Right atrium auricular region (tissue), 2 donors: ENCODE measurements at places on chromosomes 6 and 20. TPM values are rescaled to one million over a fixed set of nuclear protein-coding genes. Genes with fewer than 3 reads are reported as not detected.

- peak; percentile 53 for DNase-seq
- peaks cover 6% of the 10 kb centered on the region for H3K4me1 ChIP-seq
- no peaks in the 10 kb centered on the region for H3K36me3 ChIP-seq
- H3K4me3 ChIP-seq, result no peak overlapping the region
- no peak overlapping the region for H3K27ac ChIP-seq
Observed at GRCh38 chr20:58135441-58136148, 92.9 kb downstream of the ANKRD60 start.

DNA sequence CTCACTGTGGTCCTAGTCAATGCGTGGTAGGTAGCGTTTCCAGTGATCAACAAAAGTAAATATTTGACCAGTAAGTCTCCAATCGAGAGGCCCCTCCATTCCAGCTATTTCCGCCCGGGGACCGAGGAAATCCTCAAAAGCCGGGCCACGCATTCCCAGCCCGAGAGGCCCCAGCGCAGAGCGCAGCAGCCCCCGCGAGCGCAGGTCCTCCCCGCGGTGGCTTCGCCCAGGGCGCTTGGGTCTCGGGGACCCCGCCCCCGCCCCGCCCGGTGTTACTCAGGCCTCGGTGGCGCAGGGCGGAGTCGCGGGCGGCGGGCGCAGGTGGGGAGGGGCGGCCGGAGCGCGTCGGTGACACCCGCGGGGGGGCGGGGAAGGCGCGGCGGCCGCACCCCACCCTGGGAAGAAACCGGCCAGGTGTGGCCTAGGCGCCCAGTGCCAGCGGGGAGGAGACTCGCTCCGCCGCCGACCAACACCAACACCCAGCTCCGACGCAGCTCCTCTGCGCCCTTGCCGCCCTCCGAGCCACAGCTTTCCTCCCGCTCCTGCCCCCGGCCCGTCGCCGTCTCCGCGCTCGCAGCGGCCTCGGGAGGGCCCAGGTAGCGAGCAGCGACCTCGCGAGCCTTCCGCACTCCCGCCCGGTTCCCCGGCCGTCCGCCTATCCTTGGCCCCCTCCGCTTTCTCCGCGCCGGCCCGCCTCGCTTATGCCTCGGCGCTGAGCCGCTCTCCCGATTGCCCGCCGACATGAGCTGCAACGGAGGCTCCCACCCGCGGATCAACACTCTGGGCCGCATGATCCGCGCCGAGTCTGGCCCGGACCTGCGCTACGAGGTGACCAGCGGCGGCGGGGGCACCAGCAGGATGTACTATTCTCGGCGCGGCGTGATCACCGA lies at the start of gene DSP:
DSP (plus strand) TSS at position 497 of the 890 bp plus-strand sequence; CDS start at position 742, 245 bp downstream.
- no peaks in the 10 kb centered on the region for H3K27me3 ChIP-seq
- no peak for DNase-seq
- H3K4me3 ChIP-seq, result peak within 1 kb of the TSS; percentile 71
- H3K27ac ChIP-seq, result peak within 1 kb of the TSS; percentile 98
- peaks cover 25% of the 10 kb centered on the region for H3K4me1 ChIP-seq

DNA sequence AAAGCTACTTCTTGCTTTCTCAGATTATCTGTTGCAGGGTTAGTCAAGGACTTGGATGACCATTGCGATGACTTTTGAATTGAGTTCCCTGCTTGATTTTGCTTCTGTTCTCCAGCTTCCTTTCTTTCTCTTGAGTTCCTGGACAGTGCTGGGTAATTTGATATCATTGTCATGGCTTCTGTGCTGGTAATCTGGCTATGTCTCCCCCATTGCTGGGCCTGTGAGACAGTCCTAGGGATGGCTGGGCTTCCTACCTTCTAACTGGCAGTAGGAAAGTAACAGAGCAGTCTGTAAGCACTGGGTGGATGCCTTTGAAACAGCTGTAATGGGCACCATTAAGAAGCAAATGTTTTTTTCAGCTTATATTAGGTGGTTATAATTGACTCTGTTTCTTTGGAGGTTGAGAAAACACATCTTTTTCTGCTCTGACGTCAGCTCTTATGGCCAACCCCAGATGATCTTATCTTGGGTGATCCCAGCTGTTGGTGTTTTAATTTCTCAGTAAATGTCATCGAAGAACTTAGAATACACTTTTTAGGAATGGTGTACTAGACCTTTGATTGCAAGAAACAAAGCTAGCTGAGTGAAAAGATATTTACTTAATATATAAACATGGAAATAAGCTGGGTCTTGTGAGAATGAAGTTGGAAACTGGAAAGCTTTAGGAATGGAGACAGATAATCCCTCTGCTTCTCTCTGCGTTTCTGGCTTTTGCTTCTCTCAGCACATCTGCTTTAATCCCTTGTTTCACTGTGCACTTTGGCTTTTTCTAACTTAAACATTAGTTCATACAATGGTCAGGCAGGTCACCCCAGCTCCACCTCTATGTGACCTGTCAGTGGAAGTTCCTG lies 195.0 kb upstream of the MAN1A1 start:
- DNase-seq, result no peak
- H3K36me3 ChIP-seq, result no peaks in the 10 kb centered on the region
- H3K4me1 ChIP-seq, result no peaks in the 10 kb centered on the region
- no peaks in the 10 kb centered on the region for H3K27me3 ChIP-seq
- H3K4me3 ChIP-seq, result no peak overlapping the region

DNA sequence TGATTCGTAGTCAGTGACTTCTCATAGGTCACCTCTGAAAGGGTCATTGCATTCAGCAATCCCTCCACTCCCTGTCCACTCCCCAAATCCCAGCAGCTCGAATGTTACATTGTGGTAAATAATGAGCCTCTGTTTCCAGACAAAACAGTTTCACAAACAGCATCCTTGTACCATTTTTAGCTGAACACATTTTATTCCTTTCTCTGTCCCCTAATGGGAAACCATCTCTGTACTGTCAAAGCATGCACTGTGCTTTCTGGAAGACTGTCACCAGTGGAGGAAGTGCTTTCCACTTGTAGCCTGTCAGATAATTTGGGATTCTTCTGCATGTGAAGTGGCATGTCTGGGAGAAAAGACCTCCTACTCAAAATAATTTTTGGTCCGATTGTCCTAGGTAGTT lies 82.0 kb downstream of the SLC35F1 start:
- H3K4me3 ChIP-seq, result no peak overlapping the region
- H3K36me3 ChIP-seq, result no peaks in the 10 kb centered on the region
- DNase-seq, result no peak
- H3K27ac ChIP-seq, result no peak overlapping the region
- H3K27me3 ChIP-seq, result no peaks in the 10 kb centered on the region

DNA sequence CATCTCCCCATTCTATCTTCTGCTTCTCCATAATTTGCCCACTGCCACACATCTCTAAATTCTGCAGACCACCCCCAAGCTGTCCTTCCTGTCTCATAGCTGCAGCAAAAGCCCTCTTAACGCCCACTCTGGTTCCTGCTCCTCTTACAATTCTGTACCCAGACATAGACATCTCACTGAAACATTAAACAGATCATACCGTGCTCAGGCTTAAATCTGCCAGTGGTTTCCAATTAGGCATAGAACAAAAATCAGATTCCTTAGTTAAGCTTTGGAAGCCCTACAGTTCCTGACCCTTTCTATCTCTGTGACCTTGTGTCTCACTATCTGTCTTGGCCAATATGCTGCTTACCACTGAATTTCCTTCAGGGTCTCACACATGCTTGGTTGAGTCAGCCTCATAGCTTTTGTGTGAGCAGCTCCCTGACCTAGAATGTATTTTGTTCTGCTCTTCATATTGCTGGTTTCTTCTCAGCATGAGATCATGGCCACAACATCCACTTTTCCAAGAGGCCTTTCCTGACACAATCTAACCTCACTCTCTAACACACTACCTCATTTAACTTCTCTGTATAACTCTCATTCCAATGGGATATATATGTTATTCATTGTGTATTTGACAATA lies 749.7 kb downstream of the MAFB start:
- H3K27ac ChIP-seq, result no peak overlapping the region
- no peaks in the 10 kb centered on the region for H3K36me3 ChIP-seq
- no peak for DNase-seq
- H3K27me3 ChIP-seq, result no peaks in the 10 kb centered on the region
- H3K4me1 ChIP-seq, result peaks cover 13% of the 10 kb centered on the region
- no peak overlapping the region for H3K4me3 ChIP-seq

DNA sequence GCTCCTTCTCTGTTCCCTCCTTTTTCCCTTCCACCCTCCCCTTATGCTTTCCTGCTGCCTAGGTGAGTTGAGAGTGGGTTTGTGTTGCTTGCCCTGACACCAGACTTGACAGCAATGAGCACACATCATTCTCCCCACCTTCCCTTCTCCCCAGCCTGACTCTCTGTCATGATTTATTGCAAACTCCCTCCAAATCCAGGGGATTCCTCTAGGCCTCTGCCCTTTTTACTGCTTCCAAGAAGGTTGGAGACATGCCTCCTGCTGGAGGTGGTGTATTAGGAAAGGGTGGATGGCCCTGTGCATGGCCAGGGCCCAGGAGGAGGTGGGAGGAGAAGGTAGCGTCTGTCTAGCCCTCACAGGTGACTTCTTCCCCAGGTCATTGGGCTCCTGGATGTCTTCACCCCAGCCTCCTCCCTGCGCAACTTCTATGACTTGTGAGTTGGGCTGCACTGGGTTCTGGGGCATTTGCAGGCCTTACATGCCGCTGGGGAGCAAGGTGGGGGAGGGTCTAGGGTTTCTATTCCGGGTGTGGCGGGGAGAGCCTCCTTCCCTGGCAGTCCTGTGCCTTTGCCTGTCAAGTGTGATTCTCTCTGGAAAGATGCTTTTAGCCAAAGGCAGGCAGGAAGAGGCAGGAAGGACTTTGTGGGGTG lies 2.1 kb downstream of the MAPK13 start:
- no peak overlapping the region for H3K27ac ChIP-seq
- no peak overlapping the region for H3K4me3 ChIP-seq
- H3K36me3 ChIP-seq, result no peaks in the 10 kb centered on the region
- peaks cover 18% of the 10 kb centered on the region for H3K4me1 ChIP-seq

- H3K36me3 ChIP-seq, result no peaks in the 10 kb centered on the region
- DNase-seq, result no peak
- no peaks in the 10 kb centered on the region for H3K4me1 ChIP-seq
- H3K27me3 ChIP-seq, result no peaks in the 10 kb centered on the region
- no peak overlapping the region for H3K27ac ChIP-seq
Observed at GRCh38 chr6:36247693-36248092, 22.2 kb upstream of the PNPLA1 start.

DNA sequence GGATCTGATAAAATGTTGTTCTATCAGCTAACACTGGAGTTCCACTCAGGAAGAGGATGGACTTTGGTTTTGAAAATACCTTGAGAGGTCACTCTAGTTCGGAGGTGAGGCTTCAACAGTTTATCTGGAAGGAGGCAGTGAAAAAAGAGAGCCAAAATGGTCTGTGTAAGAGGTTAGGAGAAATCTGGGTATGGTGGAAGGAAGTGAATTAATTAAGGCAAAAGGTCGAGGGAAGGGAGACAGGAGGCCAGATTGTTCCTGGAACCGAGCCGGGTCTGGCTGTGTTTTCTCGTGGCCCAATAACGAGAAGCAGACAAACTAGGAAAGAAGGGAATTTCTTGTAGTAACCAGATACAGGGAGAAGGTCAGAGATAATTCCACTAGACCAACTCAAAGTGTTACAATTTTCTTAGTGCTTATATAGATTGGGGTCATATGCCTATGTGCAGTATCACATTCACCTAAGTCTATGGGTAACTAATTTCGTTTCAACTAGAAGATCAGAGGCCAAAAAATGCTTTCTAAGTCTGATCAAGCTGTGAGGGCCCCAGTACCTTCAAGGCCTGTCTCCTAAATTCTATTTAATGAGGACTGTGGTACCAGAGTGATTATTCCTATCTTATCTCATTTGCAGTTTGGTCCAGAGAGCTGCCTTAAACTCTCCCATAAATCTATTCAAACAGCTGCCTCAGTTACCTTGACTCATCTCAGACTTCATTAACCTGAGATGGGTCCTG lies 96.0 kb upstream of the SNX9 start:
- H3K4me1 ChIP-seq, result no peaks in the 10 kb centered on the region
- H3K4me3 ChIP-seq, result no peak overlapping the region
- peak; percentile 70 for DNase-seq
- H3K27ac ChIP-seq, result peak overlapping the region; percentile 46
- no peaks in the 10 kb centered on the region for H3K27me3 ChIP-seq

DNA sequence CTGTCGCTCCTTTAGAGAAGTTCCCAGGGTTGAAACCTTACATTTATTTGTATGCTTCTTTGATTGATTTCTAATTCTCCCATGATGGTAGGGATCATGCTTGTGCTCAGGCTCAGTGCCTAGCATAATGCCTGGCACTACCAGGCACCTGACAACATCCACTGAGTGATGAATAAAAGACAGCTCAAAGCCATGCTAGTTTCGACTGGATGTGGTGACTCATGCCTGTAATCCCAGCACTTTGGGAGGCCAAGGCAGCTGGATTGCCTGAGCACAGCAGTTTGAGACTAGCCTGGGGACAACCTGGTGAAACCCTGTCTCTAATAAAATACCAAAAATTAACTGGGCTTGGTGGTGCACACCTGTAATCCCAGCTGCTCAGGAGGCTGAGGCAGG lies 11.6 kb upstream of the CD164 start:
- H3K36me3 ChIP-seq, result no peaks in the 10 kb centered on the region
- no peaks in the 10 kb centered on the region for H3K4me1 ChIP-seq
- no peak for DNase-seq

DNA sequence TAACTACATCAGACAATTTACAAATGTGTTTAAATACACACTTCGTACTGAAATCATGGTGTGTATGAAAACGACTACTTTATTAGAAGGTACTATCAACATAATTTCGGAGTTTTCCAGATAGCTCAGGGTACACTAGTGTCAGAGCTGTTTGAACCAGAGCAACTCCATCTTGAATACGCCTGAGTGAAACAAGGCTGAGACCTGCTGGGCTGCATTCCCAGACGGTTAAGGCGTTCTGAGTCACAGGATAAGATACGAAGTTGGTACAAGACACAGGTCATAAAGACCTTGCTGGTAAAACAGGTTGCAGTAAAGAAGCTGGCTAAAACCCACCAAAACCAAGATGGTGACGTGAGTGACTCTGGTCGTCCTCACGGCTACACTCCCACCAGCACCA lies 167.6 kb downstream of the THBS2 start:
- no peak overlapping the region for H3K27ac ChIP-seq
- DNase-seq, result no peak
- no peak overlapping the region for H3K4me3 ChIP-seq
- no peaks in the 10 kb centered on the region for H3K27me3 ChIP-seq

DNA sequence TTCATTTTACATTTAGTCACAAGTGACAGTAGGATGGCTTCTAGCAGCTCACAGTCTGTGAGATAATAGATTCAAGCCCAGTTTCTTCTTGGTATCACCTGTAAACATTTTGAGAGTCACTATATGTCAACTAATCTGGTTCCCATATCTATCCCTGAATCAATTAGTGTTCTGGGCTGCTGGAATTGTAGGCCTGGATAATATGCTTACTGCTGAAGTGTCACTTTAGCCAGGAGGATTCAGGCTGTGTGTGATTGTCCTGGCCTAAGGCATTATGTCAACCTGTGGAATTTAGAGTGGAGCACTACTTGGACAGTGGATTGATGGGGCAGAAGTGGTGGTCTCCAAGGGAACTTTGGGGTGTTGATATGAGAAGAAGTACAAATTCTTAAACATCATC lies 1071.8 kb upstream of the CITED2 start:
- no peak for DNase-seq
- H3K27me3 ChIP-seq, result no peaks in the 10 kb centered on the region
- H3K36me3 ChIP-seq, result no peaks in the 10 kb centered on the region
- no peak overlapping the region for H3K27ac ChIP-seq
- H3K4me3 ChIP-seq, result no peak overlapping the region

EDN3 gene
- total RNA-seq, result not detected

HMGCLL1 gene
- total RNA-seq, result 0.94 TPM

DOK5 gene
- 11.6 TPM for total RNA-seq

CLDN20 gene
- total RNA-seq, result not detected

NR2E1 gene
- total RNA-seq, result not detected

LTA gene
- total RNA-seq, result not detected

GSTA4 gene
- total RNA-seq, result 12.1 TPM

CLVS2 gene
- total RNA-seq, result not detected

SLPI gene
- total RNA-seq, result 57.3 TPM
